Renal cortical epithelial cell (primary cell): ENCODE measurements at places on chromosomes 5 and 9. TPM values are rescaled to one million over a fixed set of nuclear protein-coding genes. Genes with fewer than 3 reads are reported as not detected.

APC gene
- total RNA-seq, result 39.6 and 95.3 TPM in 2 replicates

TNC gene
- total RNA-seq, result 215 and 425 TPM in 2 replicates

PAX5 gene
- not detected in 2 replicates for total RNA-seq

PCDHA1 gene
- total RNA-seq, result 0.10 and 0.35 TPM in 2 replicates

ADGRD2 gene
- not detected in 2 replicates for total RNA-seq

DNA sequence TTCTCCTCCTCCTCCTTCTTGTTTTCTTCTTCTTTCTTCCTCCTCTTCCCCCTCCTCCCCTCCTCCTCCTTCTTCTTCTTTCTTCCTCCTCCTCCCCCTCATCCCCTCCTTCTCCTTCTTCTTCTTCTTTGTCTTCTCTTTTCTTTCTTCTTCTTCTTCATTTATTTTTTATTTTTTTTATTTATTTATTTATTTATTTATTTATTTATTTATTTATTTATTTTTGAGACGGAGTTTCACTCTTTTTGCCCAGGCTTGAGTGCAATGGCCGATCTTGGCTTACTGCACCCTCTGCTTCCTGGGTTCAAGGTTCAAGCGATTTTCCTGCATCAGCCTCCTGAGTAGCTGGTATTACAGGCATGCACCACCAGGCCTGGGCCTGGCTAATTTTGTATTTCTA, 1332.5 kb upstream of the CDH9 start:
- no peak for DNase-seq

- peak; percentile 1 for DNase-seq
These were observed 24.0 kb downstream of the ADAMTSL2 start for GRCh38 chr9:133558191-133559126.

- no peak for DNase-seq
These were observed 17.4 kb downstream of the ZBTB43 start for GRCh38 chr9:126822278-126822677.

DNA sequence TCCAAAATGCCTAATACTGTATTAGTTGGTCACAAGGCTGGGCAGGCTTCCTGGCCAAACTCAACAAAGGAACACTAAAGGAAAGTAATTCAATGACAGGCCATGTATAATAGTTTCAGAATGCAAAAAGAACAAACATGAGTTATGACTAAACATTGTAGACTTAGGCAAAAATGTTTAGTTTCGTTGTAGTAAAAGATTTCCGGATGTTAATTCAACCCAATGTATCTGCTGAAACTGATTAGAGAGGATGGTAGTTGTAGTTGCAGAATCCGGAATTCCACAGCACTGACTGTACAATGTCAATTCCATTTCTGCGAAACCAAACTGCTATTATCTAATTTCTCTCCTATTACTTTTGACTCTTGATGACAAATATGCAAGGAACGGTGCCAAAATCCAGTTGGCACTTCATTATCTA, 117.9 kb upstream of the FST start:
- peak; percentile 15 for DNase-seq

GRCh38 chr5:163506095-163506457, 657 bp downstream of the MAT2B start:
- DNase-seq, result no peak

GRCh38 chr5:127320032-127320965, 29.7 kb downstream of the MEGF10 start:
- DNase-seq, result peak; percentile 48

DNA sequence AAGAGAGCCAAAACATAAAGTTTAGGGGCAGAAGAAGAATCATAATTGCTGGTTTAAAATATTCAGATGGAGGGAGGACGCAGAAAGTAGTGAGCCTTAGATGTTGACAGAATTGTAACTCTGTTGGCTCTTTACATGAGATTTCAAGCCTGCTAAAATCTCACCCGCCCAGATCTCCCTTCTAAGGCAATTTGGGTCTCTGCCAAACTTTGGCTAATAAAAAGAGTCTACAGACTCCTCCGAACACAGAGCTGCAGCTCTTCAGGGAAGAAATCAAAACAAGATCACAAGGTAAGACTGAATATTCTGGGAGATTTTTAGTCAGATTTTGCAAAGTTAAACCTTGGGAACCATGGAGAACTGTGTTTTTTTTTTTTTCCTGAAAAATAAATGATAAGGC, at the start of gene IL33:
Gene IL33, plus strand, starts transcription at position 246 of the 400 bp plus-strand sequence. CDS start 25,888 bp downstream, outside the sequence.
- peak; percentile 28 for DNase-seq

GRCh38 chr5:68369457-68370125, 154.0 kb downstream of the PIK3R1 start:
- DNase-seq, result no peak

DNA sequence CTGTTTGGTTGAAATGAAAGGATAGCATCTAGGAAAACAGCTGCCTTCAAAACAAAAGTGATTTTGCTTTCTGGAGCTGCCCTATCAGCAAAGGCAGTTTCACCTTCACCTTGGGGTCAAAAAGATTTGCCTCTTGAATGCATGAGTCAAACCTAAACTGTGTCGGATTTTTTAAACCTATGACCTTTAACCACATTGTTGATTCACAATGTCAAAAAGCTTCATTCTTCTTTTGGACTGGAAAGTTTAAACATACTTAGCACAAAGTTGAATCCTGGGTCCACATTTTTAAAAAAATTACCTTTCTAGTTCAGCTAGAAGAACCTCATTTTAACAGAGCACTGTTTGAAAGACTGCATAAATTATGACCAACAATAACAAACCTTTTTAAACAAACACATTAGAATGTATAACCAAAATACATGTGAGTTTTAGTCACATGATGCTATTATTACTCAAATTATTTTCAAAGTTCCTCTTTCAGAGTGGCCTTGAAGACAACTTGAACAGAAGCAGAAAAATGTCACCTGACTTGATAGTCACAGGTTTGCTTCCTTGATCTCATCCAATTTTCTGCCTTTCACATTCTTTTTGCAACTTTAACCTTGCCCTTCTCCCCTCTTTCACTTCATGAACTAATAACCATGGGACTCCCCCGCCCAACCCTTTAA, 109.7 kb upstream of the LHFPL2 start:
- peak; percentile 41 for DNase-seq

- no peak for DNase-seq
These were observed 5.8 kb upstream of the TRIM41 start for GRCh38 chr5:181217111-181217802.

- peak; percentile 72 for DNase-seq
These were observed 103.2 kb downstream of the SNCAIP start for GRCh38 chr5:122415030-122415800.

GRCh38 chr9:33750307-33750838, 45.0 kb upstream of the PRSS3 start:
- DNase-seq, result peak; percentile 36

DNA sequence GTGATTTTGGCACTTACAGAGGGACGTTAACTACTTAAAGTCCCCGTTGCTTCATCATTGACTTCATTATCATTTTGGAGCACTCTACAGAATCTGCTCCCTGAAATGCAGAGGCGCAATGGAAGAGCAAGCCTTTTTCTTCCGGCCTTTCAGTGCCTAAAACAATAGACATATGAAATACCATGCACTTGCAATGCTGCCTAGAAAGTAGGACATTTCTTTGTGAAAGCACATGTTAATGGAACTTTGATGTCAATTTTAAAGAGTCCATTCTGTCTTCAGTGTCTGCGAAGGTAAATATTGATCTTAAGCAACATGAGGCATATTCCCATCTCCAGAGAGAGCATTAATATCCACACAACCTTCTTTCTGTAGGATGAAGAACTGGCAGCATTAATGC, 36.3 kb downstream of the ITGA2 start:
- no peak for DNase-seq

DNA sequence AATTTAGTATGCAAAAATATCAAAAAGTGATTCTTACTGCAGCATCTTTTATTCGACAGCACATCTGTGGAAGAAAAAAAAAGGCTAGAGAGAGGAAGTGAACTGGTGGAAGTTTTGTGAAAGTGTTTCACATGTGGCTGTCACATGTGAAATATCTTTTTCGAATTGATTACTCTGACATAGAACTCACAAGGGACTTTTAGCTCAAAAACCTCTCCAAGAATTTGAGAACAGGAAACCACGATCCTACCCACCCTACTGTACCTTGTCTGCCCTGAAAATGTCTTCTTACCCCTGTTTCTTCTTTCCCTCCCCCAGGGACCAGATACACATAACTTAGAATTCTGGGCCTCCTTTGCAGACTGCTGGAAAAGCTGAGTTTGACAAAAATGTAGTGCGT, 106.5 kb upstream of the PRRC1 start:
- no peak for DNase-seq
